Type B pancreatic cell (in vitro differentiated cells): ENCODE measurements at places on chromosomes 2 and 18.

DNA sequence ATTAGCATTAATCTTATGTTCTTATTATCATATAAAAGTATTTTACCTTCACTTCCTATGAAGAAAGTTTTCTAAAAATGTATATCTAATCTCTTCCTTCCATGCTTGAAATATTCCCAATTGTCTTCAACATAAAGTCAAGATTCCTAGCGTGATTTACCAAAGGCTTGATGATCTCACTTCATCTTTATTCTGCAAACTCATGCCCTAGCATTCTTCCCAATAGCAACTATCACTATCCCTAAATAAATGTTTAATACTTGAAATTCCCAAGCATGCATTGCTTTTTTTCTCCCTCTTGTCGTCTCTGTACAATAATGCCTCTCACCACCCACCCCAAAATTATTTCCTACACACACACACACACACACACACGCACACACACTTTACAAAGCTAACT lies 125.8 kb downstream of the VWC2L start:
- no peak for DNase-seq

DNA sequence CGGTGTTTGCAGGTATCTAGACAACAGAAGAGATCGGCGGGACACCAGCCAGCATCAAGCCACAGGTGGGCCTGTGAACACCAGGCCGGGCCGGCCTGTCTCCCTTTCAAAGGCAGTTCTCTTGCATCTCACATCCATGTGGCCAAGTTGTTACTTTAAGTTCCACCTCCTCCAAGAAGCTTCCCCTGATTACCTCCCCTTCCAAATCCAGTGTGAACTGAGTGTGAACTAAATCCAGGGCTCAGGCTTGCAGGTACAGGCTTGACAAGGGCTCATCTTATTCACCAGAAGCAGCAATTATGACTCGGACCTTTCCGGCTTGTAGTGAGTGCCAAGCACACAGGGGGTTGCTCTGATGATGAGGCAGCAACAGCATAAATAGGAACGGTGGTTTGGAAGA lies 3.9 kb downstream of the CRACDL start:
- no peak for DNase-seq

- no peak for DNase-seq
Observed at GRCh38 chr2:198448789-198449188, 644.4 kb downstream of the PLCL1 start.

DNA sequence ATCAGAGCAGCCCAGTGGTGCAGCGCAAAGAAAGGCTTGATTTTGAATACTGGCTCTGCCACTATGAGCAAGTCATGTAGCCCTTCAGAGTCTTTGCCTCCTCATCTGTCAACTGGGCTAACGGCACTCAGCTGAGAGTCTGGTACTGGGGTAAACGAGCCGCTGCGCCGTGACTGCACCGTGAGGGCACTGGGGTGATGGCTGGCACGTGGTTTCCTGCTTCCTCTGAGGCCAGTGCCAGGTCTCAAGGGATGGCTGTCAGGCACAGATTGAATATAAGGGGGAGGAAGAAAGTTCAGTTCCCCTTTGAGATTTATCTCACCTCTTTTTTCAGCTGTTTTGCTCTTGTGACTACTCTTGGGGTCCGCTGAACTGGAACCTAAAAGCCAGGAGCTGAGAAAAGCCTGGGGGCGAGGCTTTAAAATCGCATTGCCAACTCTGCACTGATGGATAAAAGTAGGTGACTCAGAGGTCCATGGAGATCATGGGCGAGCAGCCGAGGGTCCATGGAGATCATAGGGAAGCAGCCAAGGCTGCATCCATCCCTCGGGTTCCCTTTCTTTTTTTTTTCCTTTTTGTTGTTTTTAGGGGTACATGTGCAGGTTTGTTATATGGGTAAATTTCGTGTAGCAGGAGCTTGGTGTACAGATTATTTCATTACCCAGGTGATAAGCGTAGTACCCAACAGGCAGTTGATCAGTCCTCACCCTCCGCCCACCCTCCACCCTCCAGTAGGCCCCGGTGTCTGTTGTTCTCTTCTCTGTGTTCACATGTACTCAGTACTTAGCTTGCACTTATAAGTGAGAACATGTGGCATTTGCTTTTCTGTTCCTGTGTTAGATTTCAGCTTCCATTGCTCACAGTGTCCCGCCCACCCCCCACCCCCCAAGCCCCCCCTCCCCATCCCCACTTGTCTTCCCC lies 114.3 kb downstream of the SPP2 start:
- no peak for DNase-seq

DNA sequence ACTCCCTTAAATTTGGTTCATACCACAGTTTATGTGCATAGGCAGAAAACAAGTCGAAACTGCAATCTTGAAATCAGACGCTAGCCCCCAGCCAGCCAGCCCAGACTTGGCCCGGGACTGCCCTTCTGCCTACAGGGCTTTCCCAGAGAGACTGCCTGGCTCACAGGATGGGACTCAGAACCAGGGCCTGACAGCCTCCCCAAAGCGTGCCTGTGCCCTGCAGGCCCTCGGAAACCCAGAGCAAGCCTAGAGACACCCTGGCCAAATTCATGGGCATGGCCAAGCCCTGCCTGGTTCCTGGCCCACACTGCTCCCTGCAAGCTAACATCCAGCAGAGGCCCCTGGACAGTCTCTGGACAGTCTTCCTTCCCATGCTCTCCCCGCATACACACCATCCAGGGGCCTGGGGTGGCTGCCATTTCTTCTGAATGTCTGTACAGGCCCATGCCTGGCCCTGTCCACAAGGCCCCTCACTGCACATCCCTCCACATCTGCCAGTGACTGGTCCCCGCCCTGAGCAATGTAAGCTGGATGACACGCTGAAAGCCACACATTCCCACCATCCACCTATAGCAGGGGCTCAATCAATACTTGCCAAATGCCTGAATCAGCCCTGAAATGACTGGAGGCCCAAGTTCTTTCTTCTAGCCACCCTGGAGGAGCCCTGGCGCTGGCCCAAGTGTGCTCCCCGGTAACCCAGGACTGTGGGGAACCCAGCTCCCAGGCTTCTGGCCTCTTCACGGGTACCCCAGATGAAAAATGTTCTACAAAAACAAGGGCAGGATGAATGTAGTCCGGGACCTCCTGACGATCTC lies 73.1 kb downstream of the HDAC4 start:
- peak; percentile 62 for DNase-seq
